ENCODE measurements at places on chromosomes 2 and 18. TPM values are rescaled to one million over a fixed set of nuclear protein-coding genes. Genes with fewer than 3 reads are reported as not detected.

Gene ACOXL
- total RNA-seq, result 20.8 TPM

Gene ZSWIM2
- not detected for total RNA-seq

Gene OSR1
- not detected for total RNA-seq

Gene DRC1
- not detected for total RNA-seq

Gene PNKD
- total RNA-seq, result 43.9 TPM

Gene VWC2L
- total RNA-seq, result not detected

Gene LIMS4
- 1.4 TPM for total RNA-seq

Gene FAM237A
- not detected for total RNA-seq

Gene GATA6
- 0.09 TPM for total RNA-seq

Gene SCN2A
- total RNA-seq, result 1.1 TPM

Gene ACSL3
- total RNA-seq, result 98.1 TPM

Gene DSC1
- not detected for total RNA-seq

Gene SLC9A2
- 0.15 TPM for total RNA-seq

Gene SCTR
- not detected for total RNA-seq

All from H1 (cell line).